DMS 273 treated with DMSO at 0.1 percent for 48 hours (cell line): ENCODE measurements at places on chromosomes 12 and 14.

GRCh38 chr12:89059056-89059455 lies 293.2 kb downstream of the DUSP6 start:
- DNase-seq = no peak

DNA sequence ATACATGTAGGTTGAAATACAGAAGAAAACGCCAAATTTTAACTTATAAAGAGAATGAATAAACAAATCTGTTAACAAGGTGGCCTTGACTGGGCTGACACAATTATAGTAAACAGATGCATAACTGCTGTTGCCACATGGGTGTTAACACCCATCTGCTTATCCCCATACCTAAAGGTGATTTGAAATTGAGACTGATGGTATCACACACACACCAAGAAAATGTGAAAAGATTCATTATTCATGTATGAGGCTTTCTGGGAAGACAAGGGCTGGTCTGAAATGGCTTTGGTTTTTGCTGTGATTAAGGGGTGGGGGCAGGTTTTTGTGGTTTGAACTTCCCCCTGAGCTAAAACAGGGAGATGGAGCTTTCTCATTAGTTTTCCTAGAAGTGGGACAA lies 156.6 kb downstream of the SYT10 start:
- DNase-seq = no peak

- no peak for DNase-seq
These were observed 48.8 kb downstream of the A2M start for GRCh38 chr12:9066755-9067423.

- no peak for DNase-seq
These were observed 8.4 kb downstream of the SERPINA3 start for GRCh38 chr14:94620597-94620996.

DNA sequence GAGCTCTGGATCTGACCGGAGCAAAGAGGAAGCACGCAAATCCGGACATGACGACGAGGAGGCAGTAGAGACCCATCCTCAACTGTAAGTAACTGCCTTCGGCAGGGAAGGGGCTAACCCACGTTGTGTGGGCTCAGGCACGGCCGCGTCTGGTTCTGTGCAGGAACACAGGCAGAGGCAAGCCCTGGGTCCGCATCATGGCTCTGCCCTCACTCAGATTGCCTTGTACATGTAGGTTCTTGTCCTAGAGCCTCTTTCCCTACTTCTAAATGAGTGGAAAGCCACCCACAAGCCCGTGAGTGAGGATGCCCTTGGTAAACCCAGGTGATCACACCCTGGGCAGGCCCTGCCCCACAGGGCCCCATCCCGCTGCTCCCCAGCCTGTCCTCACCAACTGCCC lies 8.9 kb upstream of the RPLP0 start:
- DNase-seq = no peak

GRCh38 chr12:65411171-65411570 lies 132.7 kb downstream of the MSRB3 start:
- no peak for DNase-seq

GRCh38 chr12:128820723-128821432 lies 2.9 kb downstream of the SLC15A4 start:
- no peak for DNase-seq
